T follicular helper cell (primary cell): ENCODE measurements at places on chromosomes 2 and 18.

DNA sequence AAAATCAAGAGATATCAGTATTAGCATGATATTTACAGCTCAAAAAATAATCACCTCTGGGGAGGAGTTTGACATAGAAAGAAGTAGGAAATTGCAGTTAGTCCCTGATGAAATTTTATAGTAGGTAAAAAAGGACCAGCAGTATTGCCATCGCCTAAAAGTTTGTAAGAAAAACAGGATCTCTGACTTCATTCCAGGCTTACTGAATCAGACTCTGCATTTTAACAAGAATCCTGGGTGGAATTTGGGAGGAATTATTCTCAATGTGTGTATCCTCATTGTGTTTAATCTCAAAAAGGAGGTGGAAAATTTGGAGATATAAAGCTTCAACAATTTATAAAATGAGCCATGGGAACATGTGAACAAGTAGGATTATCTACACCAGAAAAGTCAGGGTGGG, 31.2 kb upstream of the STAT1 start:
- no peak for DNase-seq

DNA sequence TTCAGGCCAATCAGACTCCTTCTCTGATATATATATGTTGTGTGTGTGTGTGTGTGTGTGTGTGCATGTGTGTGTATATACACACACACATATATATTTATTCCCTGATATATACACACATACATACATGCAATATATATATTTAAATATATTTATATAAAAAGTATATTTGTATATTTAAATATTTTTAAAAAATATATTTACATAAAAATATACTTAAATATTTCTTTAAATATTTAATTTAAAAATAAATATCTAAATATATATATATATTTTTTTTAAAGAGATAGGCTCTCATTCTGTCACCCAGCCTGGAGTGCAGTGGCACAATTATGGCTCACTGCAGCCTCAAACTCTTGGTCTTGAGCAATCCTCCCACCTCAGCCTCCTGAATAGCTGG, 281.3 kb downstream of the DYSF start:
- no peak for DNase-seq

- no peak for DNase-seq
Measured at GRCh38 chr2:70988151-70988550, 6.5 kb downstream of the TEX261 start.

DNA sequence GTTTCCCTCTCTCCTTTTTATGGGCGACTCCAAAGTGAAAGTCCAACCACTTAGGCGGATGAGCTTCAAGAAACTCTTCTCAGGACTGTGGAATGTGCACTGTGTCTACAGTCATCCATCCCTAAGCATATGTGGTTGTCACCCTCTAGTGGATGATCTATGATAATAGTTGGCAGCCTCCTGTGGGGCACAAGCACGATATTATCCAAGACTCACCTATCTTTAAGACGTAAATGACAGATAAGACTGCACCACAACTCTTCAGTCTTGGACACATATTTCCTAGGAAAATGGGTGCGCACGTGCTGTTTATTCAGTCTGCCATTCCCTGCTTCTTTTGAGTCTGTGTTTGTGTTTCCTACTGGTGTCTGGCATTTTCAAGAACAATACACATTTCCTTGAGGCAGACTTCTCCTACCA, 145.5 kb upstream of the CTAGE1 start:
- no peak for DNase-seq
